Fibroblast of skin of right biceps (primary cell): ENCODE measurements at places on chromosomes 5 and 9.

DNA sequence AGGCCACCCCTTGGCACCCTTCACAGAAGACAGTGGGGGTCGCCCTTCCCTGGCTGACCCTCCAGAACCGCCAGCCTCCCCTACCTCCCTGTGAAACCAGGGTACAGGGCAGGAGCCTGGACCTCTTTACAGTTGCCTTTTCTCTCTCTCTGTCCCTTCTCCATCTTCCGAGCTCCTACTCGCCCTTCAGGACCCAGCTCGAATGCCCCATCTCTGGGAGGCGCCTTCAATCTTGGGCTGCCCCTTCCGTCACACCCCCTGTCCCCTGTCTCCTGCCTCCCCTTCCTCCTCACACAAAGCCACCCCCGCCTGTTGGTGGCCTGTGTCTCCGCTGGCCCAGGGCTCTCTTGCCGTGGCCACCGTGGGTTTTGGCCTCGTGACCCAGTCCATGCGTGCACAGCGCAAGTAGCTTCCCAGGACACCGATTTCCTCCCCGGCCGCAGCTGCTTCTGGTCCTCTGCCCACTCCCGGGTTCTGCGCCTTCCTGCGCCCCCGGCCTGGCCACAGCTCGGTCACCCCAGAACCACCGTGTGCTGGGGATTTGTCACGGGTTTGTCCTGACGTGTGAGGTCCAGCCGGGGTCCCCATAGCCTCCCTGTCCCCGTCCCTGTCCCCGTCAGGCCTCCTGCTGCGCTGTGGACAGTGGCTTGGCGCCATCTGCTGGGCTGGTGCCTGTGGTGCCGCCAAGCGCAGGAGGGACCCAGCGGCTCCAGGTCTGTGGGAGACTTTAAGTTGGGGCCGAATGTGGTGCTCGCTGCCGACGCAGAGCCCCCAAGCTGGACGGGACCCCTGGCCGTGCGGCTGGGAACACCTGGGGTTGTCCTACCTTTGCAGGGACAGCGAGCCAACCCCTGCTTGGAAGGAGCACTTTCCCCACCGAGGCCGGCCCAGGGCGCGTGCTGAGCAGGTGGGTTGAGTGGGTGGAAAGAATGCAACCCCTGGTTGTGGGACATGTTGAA is 4.0 kb upstream of the TMEM250 start:
- DNase-seq, result peak; percentile 39

DNA sequence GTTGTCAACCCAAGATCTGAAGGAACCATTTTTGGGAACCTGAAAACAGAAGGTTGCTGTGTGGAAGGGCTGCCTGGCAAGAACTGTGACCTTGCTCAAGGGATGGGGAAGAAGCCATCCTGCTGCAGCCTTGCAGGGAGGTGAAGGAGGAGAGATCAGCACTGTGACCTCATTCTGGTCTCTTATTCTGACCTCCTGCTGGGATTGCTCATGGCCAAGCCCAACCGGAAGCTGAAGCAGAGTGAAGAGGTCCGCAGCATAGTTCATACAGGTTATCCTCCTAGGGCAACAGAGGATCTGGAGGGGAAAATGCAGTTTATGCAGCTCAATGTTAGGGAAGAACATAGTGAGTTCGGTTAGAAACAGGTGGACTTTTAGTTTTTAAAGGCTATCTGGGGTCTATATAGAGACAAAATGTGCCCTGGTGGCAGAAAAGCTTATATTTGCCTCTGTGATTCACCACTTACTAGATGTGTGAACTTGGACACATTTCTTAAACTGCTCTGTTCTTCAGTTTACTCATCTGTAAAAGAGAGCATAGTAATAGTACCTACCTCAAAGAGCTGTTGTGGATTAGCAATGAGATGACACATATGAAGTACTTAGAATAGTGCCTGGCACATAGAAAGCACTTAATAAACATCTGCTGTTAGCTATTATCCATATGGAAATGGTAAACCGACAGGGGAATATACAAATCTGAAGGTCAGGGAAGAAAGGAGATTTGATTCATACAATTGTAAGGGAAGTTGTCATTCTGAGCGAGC is 57.9 kb upstream of the BNC2 start:
- DNase-seq, result peak; percentile 49

- peak; percentile 63 for DNase-seq
Observed at GRCh38 chr5:74310386-74310785, 330.1 kb downstream of the ENC1 start.

- DNase-seq, result no peak
Observed at GRCh38 chr5:125499636-125500332, 753.3 kb upstream of the ZNF608 start.

DNA sequence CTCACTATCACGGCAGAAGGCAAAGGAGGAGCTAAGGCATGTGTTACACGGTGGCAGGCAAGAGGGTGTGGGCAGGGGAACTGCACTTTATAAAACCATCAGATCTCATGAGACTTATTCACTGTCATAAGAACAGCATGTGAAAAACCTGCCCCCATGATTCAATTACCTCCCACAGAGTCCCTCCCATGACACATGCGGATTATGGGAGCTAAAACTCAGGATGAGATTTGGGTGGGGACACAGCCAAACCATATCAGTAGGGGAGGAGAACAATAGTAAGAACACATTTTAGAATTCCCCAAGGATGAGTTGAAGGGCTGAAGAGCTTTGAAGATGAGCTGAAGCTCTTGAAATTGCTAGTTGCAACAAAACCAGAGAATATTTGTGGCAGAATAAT is 287.9 kb downstream of the SMARCA2 start:
- DNase-seq, result peak; percentile 3
